ENCODE measurements at places on chromosomes 6 and 20. TPM values are rescaled to one million over a fixed set of nuclear protein-coding genes. Genes with fewer than 3 reads are reported as not detected.

- no peak overlapping the region for H3K27ac ChIP-seq
- no peaks in the 10 kb centered on the region for H3K36me3 ChIP-seq
- no peaks in the 10 kb centered on the region for H3K27me3 ChIP-seq
- H3K4me3 ChIP-seq, result no peak overlapping the region
- no peaks in the 10 kb centered on the region for H3K4me1 ChIP-seq
- DNase-seq, result no peak
These were observed 11.1 kb downstream of the TOX2 start for GRCh38 chr20:43925801-43926200.

GRCh38 chr6:140779991-140780596 is 1352.6 kb upstream of the GJE1 start:
- H3K4me1 ChIP-seq, result no peaks in the 10 kb centered on the region
- no peaks in the 10 kb centered on the region for H3K36me3 ChIP-seq
- no peak for DNase-seq

- H3K4me1 ChIP-seq, result no peaks in the 10 kb centered on the region
- DNase-seq, result no peak
- H3K36me3 ChIP-seq, result no peaks in the 10 kb centered on the region
- no peaks in the 10 kb centered on the region for H3K27me3 ChIP-seq
- H3K4me3 ChIP-seq, result no peak overlapping the region
- no peak overlapping the region for H3K27ac ChIP-seq
These were observed 583.5 kb downstream of the EYS start for GRCh38 chr6:65123521-65123920.

- H3K4me3 ChIP-seq, result no peak overlapping the region
- no peak overlapping the region for H3K27ac ChIP-seq
- no peaks in the 10 kb centered on the region for H3K4me1 ChIP-seq
These were observed 46.7 kb downstream of the TBC1D7 start for GRCh38 chr6:13281686-13282085.

DNA sequence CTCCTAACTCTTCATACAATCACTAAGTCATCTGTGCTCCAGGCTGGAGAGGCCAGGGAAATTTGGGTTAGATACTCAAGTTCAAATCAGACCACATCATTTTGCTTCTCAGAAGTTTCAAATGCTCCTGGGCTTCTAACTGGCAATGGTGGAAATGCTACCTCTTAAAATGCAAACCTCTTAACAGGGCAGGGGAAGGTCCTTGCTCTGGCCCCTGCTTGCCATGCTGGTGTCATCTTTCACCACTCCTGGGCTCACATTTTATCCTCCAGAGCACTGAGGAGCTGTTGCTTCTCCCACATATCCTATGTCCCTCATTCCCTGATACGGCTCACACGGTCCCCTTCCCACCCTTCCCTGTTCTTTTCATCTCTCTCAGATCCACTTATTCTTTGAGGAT is 41.8 kb upstream of the NT5E start:
- no peaks in the 10 kb centered on the region for H3K27me3 ChIP-seq
- no peaks in the 10 kb centered on the region for H3K36me3 ChIP-seq
- H3K27ac ChIP-seq, result no peak overlapping the region
- H3K4me3 ChIP-seq, result no peak overlapping the region
- DNase-seq, result no peak
- H3K4me1 ChIP-seq, result peaks cover 27% of the 10 kb centered on the region

DNA sequence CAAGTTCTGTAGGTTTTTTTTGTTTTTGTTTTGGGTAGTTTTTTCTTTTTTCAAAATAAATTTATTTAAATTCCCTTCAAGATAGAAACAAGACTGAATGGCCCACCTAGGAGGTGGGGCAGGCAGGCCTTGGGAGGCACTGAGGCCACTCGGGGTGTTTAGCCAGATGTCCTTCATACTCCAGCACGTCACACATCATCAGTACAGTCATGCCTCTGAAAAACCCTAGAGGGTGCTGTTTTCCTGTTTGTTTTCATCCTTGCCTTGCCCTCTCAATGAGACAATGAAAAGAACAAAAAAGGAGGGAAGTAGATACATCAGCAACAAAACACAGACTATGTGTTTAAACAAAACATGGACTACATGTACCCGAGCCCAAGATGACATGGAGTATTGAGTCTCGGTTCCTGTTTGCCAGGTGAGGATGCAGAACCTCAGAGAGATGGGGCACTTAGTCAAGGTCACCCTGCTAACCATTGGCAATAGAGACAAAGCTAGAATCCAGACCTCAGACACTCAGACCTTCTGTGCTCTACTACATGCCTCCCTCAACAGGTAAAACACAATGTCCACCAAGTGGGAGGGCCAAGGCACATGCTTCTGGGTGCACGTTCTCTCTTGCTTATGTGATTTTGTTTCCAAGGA is 26.8 kb upstream of the CLIC5 start:
- peaks cover 13% of the 10 kb centered on the region for H3K4me1 ChIP-seq
- no peak for DNase-seq
- H3K36me3 ChIP-seq, result no peaks in the 10 kb centered on the region
- H3K27ac ChIP-seq, result no peak overlapping the region

Gene IMPG1
- not detected for total RNA-seq

Gene BCAS4
- total RNA-seq, result 1.7 TPM

Gene CCN6
- total RNA-seq, result not detected

Gene AVP
- total RNA-seq, result not detected

Gene ASF1A
- 7.9 TPM for total RNA-seq

Gene KHDC3L
- total RNA-seq, result not detected

Gene CALHM4
- not detected for total RNA-seq

Gene SEL1L2
- total RNA-seq, result not detected
